ENCODE measurements at places on chromosomes 3 and 15.

DNA sequence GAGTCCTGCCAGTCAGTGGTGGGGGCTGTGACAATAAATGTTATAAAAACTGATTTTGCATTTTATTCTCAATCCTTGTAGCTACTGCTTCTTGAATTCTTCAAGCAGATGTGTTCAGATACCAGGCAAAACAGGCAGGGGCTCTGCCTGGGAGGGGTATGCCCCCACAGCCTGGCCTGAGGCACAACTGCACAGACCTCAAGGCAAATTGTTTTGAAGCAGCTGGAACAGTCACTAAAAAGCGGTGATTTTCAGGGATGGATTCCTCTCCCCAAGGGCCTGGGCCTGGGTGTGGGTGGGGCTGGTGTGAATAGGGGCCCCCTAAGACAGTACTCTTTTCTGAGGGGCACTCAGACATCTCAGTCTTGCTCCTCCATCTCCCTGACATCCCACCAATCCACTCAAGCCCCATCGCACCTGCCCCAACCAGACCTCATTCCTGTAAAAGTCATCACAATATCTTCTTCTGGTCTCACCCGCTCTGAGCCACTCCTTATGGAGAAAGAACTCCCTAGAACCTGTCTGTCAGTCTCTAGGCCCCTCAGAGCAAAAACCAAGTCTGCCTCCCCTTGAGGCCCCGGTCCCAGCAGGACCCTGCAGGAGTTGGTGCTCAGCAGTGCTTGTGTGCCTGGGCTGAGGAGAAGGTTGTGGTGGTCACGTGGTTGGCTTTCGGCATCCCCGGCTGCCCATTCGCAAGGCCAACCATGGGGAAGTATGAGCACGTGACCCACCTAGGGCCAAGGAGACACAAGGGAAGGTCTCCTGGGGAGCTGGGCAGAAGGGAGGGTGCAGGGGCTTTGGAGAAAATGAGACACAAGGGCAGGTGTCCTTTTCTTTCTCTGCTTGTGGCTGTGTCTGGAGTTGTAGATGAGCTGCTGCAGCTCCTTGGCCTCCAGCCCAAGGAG, 2.9 kb upstream of the PSTPIP1 start:
- DNase-seq: no peak

GRCh38 chr15:38163658-38164057, 89.0 kb upstream of the SPRED1 start:
- DNase-seq: no peak

DNA sequence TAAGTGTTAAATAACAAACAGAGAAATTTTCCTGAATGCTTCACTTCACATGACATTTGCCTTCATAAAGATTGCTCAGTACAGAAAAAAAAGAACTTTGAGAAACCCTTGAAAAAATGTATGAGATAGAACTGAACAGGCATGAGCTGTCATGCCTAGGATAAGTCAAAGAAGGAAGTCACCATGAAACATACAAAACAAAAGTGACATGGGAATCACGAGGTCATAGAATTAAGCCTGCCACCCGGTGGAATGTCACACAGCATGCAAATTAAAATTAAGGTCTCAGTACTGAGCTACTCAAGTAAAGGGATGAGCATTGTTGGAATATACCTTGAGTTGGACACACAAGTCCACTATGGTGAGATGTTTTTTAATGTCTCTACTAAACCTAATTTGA, 652.5 kb upstream of the NECTIN3 start:
- DNase-seq: no peak

DNA sequence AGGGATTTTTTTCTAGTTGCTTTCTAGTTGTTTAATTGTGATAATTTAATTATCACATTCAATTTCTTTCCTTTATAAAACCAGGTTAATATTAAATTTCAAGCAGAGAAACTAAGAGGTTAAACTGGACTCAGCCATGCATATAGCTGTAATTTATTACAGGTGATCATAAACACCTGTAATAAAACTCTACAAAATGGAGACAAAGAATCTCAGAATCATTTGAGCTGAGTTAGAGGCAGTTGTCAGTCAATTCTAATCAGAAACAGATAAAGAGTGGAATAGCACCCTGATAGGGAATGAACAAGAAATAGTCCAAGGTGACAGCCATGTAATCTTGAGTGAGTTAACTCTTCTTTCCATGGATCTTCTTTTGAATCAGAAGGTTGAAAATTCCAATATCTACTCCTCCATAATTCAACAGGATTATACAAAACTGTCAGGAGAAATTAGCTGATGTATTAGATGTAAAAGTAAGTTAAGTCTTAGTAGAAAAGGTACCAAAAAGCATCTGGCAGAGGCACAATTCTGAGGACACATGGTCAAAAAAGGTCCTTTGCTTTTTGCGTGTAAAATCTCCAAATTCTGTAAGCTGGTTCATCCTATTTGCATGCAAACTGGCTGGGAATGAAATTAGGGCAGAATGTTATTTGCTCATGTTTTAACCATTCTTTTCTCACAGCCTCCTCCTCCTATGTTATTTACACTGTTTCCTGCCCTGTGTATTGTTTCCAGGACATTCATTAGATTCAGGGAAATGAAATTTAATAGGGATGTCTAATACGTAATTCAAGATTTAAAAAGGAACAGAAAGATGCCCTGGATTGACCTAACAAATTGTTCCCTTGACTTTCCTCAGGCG, 39.4 kb upstream of the B3GNT5 start:
- DNase-seq: no peak

GRCh38 chr15:69696946-69697345, 244.3 kb downstream of the RPLP1 start:
- DNase-seq: no peak

- DNase-seq: no peak
These were observed 126.8 kb upstream of the CPNE4 start for GRCh38 chr3:132161608-132162007.

GRCh38 chr3:73115806-73116205, 54.3 kb downstream of the EBLN2 start:
- DNase-seq: no peak

DNA sequence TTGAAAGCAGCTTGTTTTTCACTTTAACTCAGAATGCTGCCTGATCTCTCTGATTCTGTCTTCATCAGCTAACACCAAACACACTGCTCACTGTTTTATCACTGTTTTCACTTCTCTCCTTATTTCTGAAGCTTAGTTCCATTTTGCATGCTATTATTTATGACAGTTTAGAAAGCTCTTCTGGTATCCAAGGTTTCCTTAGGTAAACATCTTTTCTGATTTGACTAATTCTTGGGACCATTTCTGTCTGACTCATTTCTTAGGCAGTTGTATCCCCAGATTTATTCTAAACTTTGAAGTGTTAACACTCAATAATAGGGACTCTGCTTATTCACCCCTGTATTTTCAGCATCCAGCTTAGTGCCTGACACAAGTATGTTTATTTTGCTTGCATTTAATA, 167.7 kb downstream of the BCHE start:
- DNase-seq: no peak

- DNase-seq: no peak
These were observed 462.2 kb downstream of the NSUN3 start for GRCh38 chr3:94525043-94525442.

DNA sequence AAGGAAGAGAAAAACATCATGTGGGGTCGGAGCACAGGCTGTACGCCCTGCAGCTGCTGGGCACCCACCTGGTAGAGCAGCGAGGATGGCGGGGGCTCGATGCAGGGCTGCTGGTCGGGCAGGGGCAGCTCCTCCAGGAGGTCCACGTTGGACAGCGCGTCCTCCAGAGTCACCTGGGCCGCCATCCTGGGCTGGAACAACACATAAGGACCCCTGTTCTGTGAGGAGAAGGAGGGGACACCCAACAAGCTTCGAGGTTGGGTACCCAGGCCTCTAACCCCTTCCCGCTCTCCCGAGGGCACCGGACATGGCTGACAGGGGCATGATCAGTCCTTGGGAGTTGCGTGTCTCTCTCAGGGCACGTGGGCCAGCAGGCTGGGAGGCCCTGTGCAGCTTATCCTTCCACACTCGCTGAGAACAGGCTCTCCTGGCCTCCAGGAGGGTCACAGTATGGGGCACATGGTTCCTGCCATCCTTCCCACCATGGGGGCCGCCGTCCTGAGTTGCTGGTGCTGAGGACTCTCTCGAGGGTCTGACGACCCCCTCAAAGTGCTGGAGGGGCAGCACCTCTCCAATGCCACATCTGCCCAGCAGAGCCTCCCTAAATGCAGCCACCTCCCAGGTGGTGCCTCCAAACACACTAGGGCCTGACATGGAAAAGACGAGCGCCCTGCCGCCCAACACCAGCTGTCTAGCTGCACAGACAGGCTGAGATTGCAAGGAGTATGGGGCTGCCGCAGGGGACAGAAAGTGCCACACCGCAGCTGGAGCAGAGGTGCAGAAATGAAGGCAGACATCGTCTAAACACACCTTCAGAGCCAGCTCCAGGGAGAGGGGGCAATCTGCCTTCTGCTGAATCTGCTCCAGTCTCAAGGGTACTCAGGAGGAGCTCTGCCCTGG, 32.8 kb downstream of the CYFIP1 start:
- no peak for DNase-seq

- DNase-seq: no peak
These were observed 508.6 kb upstream of the IL12A start for GRCh38 chr3:159480046-159480445.

DNA sequence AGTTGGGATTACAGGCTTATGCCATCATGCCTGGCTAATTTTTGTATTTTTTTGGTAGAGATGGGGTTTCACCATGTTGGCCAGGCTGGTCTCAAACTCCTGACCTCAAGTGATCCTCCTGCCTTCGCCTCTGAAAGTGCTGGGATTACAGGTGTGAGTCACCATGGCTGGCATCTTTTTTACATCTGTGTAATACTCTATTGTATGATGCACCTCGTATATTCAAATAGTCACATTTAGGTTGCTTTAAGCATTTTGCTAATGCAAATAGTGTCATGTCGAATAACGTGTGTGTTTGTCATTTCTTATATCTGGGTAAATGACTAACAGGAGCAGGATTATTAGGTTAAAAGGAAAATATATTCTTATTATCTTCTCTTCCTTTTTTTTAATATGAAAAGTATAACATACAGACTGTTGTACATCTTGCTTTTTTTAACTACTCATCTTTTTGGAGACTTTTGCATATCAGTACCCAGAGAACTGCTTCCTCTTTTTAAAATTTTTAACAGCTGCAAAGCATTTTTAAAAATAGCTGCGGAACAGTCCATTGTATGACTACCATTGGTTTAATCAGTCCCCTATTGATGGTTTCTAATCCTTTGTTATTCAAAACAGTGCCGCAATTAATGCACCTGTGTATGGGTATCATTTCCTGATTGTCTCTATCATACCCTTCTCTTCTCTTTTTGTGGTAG, 13.4 kb downstream of the SCAMP5 start:
- no peak for DNase-seq

DNA sequence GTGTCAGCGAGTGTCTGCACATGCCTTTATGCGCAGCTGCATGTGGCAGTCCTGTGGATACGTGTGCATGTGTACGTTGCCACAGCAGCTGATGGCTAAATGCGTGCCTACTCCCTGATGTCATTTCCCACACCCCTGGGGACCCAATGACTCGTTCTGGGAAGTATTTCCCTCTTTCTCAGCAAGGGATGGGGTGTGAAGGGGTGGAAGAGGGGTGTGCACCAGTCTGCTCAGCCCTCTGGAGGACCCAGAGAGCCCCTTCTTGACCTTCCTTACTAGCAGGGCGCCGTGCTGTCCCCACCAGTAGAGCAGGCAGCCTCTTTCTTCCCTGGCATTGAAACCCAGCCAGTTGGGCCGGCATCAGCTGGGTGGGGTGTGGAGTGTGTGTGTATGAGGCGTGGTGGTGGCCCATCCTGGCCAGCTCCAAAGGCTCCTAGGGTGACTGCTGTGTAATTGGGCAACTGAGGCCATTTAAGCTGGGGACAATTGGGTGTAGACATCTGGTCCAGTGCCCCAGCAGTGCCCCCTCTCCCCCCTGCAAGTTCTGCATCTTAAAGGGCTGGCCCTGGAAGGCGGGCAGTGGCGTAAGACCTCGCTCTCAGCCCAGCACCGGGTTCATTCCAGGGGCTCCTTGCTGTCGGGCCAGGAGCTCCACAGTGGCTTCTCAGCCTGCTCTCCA, 19.2 kb downstream of the SNX33 start:
- DNase-seq: peak; percentile 75

GRCh38 chr3:128807186-128807830, 72.1 kb upstream of the ACAD9 start:
- DNase-seq: no peak

GRCh38 chr3:195863121-195864061, 45.0 kb downstream of the TNK2 start:
- peak; percentile 92 for DNase-seq

- no peak for DNase-seq
These were observed 81.3 kb downstream of the MINAR1 start for GRCh38 chr15:79513417-79513816.

All from ureter (tissue), 1 donor.